ENCODE measurements at places on chromosomes 2 and 18.

DNA sequence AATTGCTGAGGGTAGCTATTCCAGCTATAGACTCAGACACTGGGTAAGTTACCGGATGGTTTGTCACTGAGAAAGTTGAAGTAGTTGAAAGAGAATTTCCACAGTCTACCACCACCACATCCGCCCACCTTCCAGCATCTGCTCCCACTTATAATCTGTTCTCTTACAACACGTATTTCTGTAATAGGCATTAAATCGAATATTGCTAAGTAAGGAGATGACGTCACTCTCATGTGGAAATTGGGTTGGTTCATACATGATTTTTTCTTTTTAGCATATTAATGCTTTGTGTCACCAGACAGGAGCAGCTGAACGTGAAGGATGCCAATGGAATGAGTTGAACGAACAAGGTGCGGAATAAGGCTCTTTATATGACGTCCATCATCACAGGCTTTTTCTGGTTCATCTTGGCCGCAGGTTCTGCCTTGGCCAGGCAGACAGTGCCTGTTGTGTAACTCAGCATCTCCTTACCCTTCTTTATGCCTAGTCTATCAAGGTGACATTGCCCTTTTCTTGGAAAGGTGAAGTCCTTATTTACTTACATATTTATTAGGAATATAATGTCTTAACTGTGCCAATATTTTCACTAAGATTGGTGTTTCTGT lies 45.9 kb downstream of the THUMPD2 start:
- DNase-seq = no peak

GRCh38 chr2:205806143-205806905 lies 124.0 kb downstream of the NRP2 start:
- DNase-seq = no peak

DNA sequence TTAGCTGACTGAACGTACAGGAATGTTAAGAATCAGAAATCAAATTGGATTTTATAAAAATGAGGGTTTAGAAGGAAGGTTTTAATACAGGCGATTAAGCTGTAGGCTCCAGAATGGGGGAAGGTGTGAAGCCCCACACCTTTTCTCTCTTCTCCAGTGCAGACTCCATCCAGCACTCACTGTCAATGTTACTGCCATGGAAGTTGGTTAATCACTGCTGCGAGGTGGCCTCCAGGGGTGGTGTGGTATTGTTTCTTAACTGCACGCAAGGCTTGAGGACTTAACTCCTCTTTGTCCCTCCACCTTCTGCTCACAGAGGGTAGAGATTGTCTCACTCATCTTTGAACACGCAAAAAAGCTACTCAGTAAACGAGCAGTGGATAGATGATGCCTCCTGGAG lies 26.9 kb upstream of the YWHAQ start:
- no peak for DNase-seq

DNA sequence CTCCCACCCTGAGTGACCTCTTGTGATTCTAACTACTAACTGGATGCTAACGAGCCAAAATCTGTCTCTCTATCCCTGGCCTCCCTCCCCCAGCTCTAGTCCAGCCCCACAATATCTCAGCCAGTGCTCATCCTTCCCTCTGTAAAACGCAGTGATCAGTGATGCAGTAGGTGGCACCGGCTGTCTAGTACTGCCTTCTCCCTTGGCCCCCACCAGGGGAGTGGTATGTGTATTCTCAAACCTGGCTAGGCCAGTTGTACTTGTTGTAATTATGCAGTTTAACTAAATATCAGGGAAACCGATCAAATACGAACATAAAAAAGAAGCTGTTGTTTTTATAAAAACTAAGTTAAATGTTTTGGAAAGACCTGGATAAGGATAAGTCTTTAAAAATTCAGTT lies 113.2 kb upstream of the ALPP start:
- DNase-seq = no peak

DNA sequence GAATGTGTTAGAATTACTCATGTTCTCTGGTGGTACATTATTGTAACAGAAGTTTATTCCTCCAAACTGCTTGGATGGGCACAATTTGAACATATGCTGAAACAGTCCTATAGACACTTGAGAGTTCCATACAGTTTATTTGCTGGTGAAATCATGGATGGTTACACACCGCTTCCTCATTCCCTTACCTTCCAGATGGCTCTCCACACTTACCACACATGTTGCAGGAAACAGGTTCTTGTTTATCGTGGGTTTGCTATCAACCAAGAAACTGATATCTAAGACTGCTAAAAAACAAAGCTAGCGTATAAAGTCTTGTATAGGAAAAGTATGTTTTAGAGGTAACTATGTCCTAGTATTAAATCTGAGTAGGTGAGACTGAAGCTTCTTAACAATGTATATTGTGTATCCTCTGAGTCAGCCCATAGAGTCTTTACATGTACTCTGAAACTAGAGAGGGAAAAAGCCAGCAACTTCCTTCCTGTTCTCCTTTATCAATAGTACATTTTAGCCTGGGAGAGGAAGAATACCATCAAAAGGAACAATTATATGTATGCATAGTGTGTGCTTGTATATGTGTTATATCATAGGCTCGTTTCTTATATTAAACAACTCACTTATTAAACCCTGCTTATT lies 313.1 kb downstream of the PLCL1 start:
- DNase-seq = no peak
